ENCODE measurements at places on chromosomes 4 and X.

GRCh38 chr4:102560571-102561341 is 59.6 kb downstream of the NFKB1 start:
- DNase-seq = no peak

GRCh38 chr4:15197005-15197404 is 194.7 kb downstream of the CPEB2 start:
- DNase-seq = no peak

GRCh38 chr4:172751550-172751949 is 417.1 kb upstream of the GALNT7 start:
- no peak for DNase-seq

DNA sequence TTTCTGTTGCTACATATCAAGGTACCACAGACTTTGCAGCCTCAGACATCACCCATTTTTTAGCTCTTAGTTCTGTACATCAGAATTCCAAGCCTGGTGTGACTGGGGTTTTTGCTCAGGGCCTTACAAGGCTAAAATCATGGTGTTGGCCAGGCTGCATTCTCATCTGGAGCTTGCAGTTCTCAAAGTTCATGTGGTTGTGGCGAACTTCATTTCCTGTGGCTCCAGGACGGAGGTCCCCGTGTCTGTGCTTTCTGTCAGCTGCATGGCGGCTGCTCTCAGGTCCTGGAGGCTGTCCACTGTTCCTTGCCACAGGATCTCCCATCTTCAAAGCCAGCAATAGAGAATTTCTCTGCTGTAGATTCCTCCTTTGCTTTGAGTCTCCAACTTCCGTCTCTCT is 157.4 kb downstream of the STIM2 start:
- DNase-seq = no peak
